ENCODE measurements at places on chromosomes 11 and 22.
A peak's percentile ranks its signal among the peaks of the same experiment; 100 is the strongest.

DNA sequence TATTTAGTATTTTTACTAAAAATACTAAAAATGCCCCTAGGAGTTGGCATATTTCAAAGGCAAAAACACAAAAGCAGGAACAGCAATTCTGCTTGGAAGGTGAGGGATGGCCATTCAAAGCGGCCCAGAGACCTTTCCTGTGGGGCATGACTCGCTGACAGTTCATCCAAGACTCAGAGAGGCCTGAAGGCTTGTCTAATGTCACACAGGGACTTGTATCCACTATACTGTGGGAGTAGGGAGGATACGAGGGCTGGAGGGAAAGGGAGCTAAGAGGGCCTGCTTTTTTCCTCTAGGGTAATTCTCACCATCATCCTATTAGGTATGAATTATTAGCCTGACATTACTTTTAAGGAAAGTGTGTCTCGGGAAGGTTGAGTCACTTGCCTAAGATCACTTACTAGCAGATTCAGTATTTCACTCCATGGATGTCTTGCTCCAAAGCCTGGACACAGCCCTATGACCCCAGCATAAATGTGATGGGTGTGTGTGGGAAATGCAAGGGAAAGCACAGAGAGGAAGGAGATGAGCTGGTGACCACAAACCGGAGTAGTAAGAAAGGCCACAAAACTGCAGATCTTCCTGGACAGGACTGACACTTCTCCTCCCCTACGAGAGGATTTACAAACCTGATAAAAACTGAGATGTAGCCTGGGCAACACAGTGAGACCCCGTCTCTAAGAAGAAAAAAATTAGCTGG lies 16.7 kb upstream of the UCP3 start:
- no peak for DNase-seq

DNA sequence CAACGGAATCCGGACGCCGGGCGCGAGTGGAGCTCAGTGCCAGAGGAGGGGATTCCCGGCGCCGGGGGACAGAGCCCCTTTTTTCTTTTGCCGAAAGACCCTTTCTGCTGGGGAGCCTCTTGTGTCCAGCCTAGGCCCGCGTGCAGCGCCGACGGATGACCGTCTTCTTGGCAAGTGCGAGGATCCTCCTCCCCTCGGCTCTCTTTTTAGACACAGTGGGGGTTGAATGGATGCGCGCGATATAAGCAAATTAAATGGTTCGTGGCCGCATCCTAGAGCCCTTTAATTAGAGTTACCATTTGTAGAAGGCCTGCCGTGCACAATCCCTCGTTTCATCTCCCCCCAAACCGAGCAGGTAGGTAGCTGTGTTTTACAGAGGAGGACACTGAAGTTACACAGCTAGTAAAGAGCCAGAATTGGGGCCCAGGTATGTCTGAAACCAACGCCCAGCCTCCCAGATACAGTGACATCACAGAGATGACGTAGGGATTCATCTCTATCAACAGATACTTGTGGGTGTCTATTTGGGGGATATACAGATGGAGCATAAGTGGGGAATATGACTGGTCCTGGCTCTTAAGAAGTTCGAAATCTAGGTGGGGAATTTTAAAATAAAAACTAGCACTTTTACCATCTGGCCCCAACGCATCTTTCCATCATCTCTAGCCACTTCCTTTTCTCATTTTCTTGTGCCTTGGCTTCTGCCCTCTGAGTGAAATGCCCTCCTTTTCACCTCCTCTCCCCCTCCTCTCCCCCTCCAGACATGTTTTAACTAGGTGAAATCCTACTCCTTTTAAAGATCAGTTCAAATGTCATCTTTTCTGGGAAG lies 875 bp downstream of the TCP11L1 start:
- peak; percentile 74 for DNase-seq

- DNase-seq: no peak
Measured at GRCh38 chr11:68735646-68736045, 15.7 kb downstream of the TESMIN start.

DNA sequence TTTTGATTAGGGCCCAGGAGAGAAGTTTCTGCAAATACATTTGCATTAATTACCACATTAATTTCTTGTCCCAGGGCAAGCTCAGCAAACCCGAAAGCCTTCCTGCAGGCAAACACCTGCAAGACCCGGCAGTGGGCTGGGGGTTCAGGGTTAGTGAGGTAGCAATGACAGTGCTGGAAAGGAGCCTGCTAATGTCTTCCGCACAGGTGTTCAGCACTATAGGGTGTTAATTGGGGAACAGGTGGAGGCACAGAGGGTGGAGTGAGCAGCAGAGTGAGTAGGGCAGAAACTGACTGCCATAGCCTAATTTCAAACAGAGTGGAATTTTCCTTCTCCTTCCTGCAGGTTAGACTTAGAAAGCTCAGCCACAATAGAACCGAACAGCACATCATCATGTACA lies 50.9 kb upstream of the UBASH3B start:
- DNase-seq: peak; percentile 73

GRCh38 chr11:17528181-17528691 lies 16.0 kb downstream of the USH1C start:
- no peak for DNase-seq

GRCh38 chr11:34683396-34683795 lies 62.5 kb downstream of the EHF start:
- no peak for DNase-seq

DNA sequence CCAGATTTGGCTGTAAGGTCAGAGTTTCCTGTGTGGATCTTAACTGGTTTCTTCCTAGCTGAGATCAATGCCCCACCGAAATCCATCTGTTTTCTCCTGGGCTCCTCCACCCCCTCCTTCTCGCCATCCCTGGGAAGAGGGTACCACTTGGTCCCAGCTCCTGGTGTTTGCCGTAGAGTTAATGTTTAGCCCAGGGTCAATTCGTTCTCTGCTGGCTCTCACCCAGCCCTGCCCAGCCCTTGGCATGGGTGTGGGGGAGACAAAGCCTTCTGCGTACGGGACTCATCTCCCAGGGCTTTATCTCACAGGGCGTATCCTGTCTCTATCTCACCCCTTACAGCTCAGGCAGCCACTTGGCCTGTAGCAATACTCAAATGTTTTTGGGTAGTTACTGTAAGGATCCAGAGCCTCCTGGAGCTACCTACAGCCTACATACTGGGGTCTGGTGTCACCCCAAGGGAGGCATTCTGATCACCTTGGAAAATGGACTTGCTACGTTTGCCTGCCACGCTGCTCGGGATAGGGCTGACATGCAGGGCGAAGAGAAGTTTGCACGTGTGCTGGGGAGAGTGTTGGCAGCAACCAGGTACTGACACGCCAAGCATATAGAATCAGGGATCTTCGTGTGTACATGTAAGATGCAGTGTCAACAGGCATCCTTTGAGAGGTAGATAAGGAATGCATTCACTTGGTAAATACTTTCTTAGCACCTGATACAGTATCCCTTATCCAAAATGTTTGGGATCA lies 66.1 kb downstream of the SCN3B start:
- DNase-seq: no peak

GRCh38 chr22:32801537-32802236 lies at the start of gene TIMP3:
TSS of gene TIMP3 (plus strand) at chr22:32801705. CDS start at chr22:32802002, 297 bp downstream.
- DNase-seq: no peak

- no peak for DNase-seq
Measured at GRCh38 chr11:91470656-91471055, 754.0 kb upstream of the FAT3 start.

GRCh38 chr11:44775366-44775984 lies 48.7 kb downstream of the TSPAN18 start:
- peak; percentile 53 for DNase-seq

DNA sequence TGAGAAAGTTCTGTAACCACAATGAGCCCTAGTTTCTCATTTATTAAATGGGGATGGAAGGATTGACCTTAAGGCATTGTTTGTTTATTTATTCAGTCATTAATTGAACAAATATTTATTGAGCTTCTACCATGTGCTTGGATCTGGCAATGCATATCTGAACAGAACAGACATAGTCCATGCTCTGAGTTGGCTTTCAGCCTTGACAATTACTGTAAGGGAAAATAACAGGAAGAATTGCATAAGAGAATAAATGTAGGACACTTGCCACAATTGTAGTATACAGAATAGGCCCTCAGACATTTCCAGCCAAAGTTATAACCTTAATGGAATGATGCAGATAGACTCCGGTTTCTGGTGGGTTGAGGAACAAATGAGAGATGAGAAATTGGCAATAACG lies 160.5 kb upstream of the TTC12 start:
- DNase-seq: no peak

GRCh38 chr11:66847461-66848232 lies 4.4 kb downstream of the RCE1 start:
- DNase-seq: no peak

GRCh38 chr11:72116019-72116755 lies 3.7 kb upstream of the ANAPC15 start:
- DNase-seq: no peak

DNA sequence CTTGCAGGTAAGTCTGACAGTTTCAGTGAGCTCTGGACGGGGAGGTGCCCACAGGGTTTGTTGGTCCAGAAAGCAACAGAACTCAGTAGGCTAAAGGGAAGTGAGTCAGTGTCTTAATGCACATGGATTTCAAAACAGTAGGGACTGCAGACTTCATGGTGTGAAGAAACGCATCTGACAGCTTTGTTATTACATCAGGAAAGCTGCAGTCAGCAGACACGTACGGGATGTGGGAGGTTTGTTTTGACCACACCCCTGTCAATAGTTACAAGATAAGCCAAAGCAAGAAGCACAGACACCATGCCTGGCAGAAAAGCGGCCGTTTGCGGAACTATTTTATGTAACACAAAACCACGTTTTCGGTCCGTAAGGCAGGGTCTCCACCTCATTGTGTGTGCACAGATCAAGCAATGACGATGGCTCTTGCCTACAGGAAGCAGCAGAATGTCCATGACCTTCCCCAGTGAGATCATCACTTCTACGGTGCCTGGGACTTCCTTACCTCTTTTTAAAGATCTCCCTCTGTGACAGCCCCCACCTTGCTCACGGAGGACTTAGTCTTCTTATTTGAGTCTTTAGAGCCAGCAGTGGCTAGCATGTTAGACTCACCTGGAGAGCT lies 58.2 kb upstream of the FTH1 start:
- no peak for DNase-seq

DNA sequence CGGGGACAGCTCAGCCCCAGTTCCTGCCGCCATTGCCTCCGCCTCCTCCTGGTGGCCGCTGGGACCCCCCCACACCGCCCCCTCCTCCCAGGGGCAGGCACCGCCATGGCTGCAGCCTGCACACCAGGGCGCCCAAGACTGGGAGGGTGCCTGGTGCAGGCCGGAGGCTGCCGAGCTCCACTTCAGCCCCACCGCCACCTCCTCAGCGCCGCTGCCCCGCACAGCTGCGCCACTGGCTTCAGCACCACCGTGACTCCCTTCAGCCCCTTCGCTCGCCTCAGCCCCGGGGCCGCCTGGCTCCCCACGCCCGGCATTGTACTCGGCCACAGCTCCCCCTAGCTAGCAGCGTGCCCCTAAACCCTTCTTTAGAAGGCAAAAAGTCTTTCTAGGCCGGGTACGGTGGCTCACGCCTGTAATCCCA lies 131.1 kb downstream of the CRYBB2 start:
- DNase-seq: no peak

DNA sequence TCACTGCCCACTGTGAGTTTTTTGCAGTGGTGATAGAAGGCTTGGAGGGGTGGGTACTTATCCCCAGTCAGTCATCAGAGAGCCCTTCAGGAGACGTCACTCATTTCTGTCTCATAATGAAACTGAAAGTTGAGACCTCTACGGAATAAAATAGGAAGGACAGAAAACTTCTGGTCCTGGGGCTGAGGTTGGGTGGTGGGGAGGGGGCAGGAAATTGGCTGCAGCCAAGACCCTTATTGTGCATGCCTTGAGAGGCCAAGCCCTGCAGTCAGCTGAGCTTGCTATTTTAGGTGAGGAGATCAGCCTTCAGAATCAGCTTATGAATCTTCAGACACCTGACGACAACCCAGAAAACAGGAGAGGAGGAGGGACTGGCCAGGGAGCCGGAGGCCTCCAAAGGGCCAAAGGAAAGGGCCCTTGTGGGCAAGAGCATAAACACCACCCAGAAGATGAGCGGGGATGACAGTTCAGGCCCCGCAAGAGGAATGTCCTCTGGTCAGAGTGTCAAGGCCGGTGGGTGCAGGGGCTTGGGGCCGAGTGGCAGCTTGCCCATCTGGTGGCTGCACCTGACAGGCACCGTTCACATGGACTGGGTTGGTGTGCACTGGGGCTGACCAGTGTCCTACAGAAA lies 17.9 kb upstream of the ADA2 start:
- no peak for DNase-seq

DNA sequence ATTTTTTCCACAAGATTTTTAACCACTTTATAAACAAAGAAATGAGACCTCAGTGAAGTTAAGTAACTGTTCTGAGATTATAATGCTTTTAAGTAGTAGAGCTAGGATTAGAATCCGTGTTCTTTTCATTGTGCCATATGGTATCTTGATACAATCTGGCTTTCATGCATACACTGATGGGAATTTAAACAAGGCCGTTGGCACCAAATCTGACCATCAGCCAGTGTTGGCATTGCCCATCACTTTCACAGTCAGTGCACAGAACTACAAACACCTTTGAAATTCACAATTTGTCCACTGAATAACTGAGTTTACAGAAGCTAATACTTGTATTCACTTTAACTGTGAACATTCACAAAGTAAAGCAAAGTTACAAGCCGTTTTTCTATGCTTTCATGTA lies 1228.0 kb downstream of the TBC1D22A start:
- DNase-seq: peak; percentile 51

DNA sequence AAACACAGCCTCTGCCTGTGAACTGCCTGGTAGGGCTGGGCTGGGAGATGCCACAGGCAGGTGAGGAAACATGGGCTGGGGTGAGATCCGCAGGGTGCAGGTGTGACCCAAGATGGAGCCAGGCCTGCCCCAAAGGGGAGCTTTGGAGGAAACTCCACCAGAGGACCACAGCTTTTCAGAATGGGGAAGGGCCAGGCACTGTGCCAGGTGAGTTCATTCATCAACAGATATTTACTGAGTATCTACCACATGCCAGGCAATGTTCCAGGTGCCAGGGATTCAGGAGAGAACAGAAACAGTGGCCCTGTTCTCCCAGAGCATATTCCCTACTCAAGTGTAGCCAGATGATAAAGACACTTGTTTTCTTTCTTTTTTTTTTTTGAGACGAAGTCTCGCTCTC lies 11.2 kb downstream of the RTN4RL2 start:
- peak; percentile 61 for DNase-seq

DNA sequence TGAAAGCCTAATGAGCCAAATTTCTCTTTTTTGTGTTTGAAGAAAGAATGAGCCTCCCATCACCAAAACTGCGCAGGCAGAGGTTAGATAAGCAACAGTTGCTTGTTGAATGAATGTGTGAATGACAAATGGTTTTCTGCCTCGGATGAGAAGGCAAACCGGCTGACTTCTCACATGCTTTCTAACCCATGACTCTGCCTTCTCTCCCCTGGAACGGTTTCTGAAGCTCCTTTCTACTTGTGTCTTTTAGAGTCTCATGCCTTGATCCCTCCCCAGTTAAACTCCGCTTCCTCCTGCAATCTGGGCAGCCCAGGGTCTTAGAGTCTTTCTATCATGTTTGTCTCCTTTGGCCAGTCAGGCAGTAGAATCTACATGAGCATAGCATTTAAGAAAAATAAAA lies 342.1 kb upstream of the NCAM1 start:
- no peak for DNase-seq

- peak; percentile 46 for DNase-seq
Measured at GRCh38 chr22:21759646-21760376, 24.2 kb upstream of the YPEL1 start.

- no peak for DNase-seq
Measured at GRCh38 chr11:76683161-76684095, 12.9 kb upstream of the LRRC32 start.

- DNase-seq: peak; percentile 91
Measured at GRCh38 chr11:66479394-66480116, 679 bp upstream of the DPP3 start.

- no peak for DNase-seq
Measured at GRCh38 chr22:49422701-49423100, 405.0 kb downstream of the BRD1 start.
